ENCODE measurements at places on chromosomes 5 and 9.

- DNase-seq: no peak
Observed at GRCh38 chr9:105511446-105511845, 46.5 kb upstream of the FKTN start.

DNA sequence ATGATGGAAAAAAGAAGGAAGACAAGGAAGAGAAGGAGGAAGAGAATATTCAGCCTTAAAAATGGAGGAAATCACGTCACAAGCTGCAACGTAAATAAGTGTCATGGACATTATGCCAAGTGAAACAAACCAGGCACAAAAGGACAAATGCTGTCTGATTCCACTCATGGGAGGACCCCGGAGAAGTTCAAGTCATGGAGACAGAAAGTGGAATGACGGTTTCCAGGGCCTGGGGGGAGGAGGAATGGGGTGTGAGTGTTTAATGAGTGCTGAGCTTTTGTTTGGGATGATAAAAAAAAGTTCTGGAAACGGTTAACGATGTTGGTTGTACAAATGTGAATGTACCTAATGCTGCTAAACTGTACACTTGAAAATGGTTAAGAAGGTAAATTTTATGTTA is 439.5 kb downstream of the GADD45G start:
- DNase-seq: no peak

GRCh38 chr5:81825237-81825636 is 74.3 kb upstream of the SSBP2 start:
- no peak for DNase-seq

DNA sequence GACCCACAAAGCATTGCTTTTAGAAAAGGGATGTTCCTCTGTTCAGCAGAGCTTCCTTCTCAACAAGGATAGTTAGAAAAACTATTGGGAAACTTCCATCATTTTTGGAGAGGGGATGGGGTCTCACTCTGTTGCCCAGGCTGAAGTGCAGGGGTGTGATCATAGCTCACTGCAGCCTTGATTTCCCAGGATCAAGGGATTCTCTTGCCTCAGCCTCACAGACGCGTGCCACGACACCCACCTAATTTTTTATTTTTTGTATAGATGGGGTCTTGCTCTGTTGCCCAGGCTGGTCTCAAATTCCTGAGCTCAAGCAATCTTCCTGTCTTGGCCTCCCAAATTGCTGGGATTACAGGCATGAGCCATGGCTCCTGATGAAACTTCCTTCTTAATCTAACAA is 34.8 kb downstream of the PHAX start:
- DNase-seq: no peak

- no peak for DNase-seq
Observed at GRCh38 chr5:134349463-134349862, 17.5 kb downstream of the CDKL3 start.

DNA sequence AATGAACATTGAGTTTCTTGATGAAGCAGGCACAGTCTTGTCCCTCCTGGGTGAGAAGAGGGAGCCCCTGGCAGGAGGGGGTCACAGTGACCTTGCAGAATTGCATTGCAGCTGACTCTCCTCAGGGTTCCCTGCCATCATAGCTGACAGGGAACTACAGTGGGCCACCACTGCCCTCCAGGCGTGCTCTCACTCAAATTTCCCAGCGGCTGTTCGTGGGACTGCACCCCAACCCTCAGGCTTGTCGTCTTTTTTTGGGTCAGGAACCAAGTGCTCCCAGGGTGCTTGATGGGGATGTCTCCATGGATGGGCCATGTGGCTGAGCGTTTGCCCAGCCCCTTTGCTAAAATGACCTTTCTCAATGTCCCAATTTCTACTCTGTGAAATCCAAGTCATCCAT is 215.8 kb downstream of the MELK start:
- DNase-seq: no peak

GRCh38 chr5:124823380-124823779 is 76.9 kb upstream of the ZNF608 start:
- DNase-seq: no peak

GRCh38 chr9:114491430-114492003 is 13.8 kb downstream of the WHRN start:
- DNase-seq: no peak

GRCh38 chr5:56327809-56328208 is 94.7 kb upstream of the ANKRD55 start:
- no peak for DNase-seq

- no peak for DNase-seq
Observed at GRCh38 chr5:2505217-2505616, 246.3 kb downstream of the IRX2 start.

DNA sequence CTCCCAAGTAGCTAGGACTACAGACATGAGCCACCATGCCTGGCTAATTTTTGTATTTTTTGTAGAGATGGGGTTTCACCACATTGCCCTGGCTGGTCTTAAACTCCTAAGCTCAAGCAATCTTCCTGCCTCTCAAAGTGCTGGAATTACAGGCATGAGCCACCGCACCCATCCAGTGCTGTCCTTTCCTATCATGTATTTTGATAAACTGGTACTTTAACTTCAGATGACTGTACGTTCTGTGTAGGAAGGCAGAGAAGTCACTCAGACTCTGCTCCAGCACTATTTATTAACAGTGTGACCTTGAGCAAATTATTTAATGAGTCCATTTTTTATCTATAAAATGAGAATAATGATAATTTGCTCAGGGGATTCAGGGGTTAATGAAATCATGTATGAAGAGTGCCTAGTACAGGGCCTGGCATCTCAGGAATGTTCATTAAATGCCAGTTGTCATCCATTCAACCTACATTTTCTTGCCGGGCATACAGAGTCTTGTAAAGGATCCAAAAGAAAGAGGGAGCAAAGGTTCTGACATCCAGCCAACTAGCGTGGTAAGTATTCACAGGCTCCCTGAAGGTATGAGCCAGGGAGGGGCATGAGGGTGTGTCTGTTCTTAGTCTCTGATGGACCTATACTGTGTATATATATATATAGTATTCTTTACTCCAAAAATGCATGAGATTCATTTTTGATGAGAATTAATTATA is 201.9 kb downstream of the PBX3 start:
- no peak for DNase-seq

DNA sequence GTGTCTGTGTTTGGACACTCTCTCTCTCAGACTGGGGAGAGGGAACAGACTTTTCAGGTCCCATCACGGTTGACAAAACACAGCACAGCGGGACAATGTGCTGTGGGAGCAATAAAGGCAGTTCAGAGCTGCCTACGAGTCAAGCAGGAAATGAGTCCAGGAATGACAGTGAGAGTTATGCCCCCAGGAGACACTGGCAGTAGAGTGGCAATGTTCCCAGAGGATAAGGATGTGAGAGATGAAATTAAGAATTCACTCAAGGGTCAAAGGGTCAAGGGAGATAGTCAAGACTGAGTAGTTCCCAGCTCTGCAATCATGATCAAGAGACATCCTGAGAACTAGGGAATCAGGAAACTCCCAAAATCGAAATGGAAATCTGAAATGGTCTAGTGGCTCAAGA is 156.1 kb downstream of the LURAP1L start:
- DNase-seq: no peak

DNA sequence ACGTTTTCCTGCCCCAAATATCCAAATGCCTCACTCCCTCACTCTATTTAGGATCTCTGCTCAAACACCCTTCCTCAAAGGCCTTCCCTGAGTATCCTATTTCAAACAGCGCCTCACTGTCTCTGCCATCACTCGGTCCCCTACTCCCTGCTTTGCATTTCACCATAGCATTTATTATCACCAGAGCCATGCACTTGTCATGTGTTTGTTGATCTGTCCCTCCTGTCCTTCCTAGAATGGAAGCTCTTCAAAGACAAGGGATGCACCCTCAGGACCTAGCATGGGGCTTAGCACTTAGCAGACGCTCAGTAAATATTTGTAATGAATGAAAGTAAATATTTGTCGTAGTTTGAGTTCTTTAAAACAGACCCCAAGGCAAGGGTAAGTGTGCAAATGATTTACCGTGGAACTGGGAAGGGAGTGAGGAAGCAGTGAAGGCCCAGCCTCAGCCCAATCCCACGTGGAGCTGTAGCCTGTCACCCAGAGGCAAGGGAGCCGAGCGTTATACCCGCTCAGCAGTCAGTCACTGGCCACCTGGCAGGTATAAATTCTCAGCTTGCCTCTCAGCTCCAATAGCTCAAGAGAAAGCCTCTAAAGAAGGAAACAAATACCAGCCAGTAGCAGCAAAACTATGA is 97.7 kb upstream of the KIF2A start:
- DNase-seq: no peak

- DNase-seq: no peak
Observed at GRCh38 chr9:112119225-112120029, 55.7 kb downstream of the SUSD1 start.

DNA sequence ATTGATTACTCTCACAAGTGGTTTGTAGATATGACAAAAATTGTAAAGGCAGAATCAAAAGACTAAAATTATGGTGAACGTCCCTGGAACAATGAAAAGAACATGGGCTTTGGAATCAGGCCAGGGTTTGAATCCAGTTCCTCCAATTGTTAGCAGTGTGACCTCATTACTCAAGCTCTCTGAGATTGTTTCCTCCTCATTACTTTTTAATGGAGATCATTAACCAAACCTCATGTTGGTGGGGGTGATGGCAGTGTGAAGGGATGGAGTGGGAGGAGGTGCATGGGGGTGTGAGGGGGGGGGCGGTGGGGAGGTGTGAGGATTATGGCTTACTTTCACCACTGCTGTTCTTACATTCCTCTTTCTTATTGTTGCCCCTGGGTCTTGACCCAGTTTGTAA is 44.1 kb upstream of the FOXE1 start:
- no peak for DNase-seq

DNA sequence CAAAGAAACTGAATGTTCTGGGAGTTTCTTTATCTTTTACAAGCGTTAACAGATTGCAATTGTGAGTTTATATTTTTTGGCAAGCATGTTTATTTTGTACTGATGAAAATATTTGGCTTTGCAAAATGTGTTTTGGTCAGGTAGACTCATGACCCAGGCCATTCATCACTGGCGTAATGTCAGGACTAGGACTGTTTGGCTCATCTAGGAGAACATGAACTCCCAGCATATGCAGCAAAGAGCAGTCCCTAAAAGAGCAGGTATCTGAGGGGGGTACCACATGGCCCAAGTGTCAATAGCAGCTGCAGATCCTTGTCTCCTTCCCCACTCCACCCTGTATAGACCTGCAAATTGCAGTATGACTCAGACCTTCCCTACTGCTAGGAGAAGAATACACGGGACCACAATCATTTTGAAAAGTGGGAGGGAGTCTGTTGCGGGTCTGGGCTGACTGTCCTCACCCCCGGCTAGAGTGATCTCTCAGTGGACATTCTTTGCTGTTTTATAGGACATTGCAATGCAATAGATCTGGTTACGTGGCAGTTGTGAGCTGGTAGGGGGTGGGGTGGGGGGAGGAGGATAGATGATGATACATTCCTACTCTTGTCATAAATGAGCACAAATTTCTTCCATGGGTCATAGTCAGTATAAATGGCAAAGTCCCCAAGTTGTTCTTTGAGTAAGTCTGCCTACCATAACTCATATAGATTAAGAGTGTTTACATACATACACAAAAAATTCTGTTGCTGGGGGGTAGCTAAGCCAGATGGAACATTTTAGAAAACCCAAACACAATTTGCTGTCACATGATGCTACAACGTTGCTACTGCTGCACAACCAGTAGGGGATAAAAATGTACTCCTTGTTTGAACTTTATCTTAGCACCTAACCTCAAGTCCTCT is 20.8 kb upstream of the SNCAIP start:
- DNase-seq: no peak

DNA sequence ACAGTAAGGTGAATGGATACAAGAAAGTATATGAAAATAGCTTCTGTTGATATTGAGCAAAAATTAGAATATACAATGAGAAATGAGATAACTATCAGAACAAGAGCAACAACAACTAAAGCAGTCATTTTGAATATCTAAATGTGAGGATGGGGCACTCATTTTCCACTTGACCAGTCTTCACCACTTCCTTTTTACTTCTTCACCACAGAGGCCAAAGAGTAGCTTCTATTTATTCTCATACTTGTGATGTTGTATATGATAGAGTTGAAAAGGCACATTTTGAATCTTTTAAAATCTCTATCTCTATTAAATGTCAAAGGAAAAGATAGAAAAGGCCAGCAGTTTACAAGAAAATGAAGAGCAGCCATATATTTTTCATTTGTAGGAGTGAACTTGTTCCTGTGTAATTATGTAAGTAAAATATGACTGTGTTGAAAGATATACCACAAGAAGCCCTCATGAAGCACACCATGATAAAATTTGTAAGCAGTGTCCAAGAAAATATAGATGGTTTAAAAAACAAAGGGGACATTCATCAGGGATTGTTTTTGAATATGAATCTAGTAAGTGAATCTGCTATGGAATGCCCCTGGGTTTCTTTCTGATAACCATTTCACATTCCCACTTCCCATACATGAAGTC is 39.2 kb downstream of the ADAMTS19 start:
- no peak for DNase-seq

DNA sequence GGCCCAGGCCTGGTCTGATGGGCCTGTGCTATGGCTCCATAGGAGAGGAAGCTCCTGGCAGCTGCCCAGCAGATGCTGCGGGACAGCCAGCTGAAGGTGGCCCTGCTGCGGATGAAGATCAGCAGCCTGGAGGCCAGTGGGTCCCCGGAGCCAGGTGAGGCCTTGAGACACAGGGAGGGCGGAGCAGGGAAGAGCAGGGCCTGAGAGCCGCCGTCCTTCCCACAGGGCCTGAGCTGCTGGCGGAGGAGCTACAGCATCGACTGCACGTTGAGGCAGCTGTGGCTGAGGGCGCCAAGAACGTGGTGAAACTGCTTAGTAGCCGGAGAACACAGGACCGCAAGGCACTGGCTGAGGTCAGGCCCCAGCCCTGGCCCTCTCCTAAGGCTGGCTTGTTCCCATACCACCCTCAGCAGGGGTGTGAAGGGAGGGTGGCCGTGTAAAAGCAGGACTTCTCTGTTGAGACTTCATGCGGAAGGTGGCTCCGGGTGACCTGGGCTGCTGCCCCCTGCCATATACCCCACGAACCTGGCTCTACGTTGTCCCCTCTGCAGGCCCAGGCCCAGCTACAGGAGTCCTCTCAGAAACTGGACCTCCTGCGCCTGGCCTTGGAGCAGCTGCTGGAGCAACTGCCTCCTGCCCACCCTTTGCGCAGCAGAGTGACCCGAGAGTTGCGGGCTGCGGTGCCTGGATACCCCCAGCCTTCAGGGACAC is 4.5 kb downstream of the PKN3 start:
- DNase-seq: no peak

DNA sequence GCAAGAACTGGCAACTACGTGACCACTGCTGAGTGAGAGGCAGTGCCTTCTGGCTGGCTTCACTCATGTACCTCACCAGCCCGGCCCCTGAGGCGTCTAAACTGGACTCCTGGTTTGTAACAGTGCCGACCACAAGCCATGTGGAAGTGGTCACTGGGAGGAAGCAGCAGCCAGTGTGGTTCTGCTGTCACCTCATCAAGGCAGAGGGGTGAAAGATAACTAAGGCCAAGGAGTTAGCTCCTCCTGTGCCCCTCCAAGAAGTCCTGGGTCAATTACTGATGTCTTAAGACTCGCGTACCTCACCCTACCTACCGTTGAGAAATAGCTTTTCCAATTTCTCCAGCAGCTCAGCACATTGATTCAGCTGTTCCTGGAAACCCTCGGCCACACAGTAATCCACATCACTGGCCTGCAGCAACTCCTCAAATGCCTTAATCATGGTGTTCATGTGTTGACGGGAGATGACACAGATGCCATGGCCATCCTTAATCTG is 142.9 kb downstream of the CDK5RAP2 start:
- DNase-seq: no peak
